ENCODE measurements at places on chromosomes 16 and 17.

- no peak for DNase-seq
Measured at GRCh38 chr17:67478401-67479041, 101.4 kb downstream of the PITPNC1 start.

DNA sequence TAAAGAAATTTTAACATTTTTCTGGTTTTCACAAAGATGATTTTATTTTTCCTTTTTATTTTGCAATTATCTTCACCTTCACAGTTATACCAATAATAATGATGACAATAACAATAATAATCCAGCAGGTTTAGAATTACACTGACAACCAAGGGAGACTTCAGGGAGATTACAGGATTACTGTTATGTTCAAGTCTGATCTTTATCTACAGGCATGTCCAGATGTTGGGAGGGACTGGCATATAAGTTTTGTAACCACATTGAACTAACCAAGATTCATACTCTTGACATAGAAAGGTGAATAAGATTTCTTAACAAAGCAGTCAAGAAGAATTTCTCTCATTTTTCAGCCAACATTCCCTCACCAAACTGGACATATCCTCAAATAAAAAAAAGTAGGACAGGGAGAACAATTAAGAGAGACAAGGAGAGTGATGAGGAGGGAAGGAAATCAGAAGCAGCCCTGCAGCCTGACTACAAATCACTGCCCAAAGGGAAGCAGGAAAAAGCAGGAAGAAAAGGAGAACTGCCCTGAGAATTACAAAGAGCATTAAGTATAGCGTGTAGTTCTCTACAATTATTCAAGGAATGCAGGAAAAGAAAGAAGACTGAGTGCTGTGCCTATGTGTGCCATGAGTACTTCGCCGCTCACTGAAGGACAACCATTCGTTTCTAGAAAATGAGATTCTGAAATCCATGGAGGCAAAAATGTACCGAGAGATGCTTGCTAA, 155.7 kb upstream of the C17orf78 start:
- DNase-seq, result no peak

- DNase-seq, result no peak
Measured at GRCh38 chr17:81397314-81398175, 2.3 kb downstream of the BAHCC1 start.

DNA sequence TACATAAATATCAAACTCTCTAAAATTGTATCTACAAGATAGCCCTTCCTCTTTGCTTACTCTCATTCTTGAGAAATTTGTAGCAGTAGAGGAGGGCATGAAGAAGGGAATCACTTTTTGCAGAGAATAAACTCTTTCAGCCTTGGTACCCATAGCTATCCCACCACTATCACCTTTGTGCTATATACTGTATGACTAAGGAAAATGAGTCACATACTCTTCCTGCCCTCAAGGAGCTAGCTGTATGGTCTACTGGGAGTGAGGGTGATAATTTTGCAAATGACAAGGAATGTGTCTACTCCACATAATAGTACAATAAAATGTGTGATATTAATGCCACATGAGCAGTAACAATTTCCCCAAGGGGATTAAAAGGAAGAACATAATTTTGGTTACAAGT, 184.6 kb upstream of the WSB1 start:
- DNase-seq, result no peak

- DNase-seq, result no peak
Measured at GRCh38 chr16:10501016-10501607, 79.3 kb downstream of the EMP2 start.

DNA sequence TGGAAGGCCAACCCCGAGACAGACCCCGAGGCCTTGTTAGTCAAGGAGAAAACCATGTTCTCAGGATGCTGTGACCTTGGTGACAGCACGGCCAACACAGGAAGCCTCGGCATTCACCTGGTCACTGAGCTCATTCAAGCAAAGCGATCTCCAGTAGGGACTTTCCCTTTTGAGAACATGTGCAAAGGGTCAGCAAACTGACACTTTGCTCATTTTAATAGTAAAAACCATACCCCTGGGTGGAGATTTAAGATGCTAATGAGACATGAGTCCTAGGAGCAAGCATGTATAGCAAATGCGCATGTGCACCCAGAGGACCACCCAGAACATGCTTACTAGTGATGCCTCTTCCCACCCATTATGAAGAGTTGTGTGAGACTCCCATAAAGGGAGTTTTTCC, 5.7 kb upstream of the SULT1A2 start:
- DNase-seq, result no peak

Data from mesothelial cell of epicardium (in vitro differentiated cells).